ENCODE measurements at places on chromosomes 5 and 9.

GRCh38 chr5:151144275-151144674, 13.3 kb downstream of the ANXA6 start:
- no peak for DNase-seq

GRCh38 chr5:76745670-76746069, 29.7 kb downstream of the F2R start:
- DNase-seq = no peak

DNA sequence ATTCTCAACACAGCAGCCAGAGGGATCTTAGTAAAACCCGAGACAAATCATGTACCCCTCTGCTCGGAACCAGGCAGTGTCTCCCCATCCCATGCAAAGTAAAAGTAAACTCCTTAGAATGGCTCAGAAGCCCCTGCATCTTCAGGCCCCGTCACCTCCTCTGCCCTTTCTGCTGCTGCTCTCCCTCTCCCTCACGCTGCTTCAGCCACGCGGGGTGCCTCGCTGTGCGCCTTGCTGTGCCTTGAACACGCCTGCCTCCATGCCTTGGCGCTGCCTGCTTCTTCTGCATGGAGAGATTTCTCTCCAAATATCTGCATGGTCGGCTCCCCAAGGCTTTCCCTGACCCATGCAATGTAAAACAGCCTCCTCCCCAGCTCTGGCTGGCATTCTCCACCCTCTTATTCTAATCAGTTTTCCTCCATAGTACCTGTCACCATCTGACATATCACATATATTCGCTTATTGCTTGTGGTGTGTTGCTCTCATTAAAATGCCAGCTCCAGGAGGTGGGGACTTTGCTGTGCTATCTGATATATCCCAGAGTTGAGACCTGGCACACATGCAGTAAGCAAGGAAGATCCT, 8.0 kb downstream of the GPRIN1 start:
- DNase-seq = no peak

DNA sequence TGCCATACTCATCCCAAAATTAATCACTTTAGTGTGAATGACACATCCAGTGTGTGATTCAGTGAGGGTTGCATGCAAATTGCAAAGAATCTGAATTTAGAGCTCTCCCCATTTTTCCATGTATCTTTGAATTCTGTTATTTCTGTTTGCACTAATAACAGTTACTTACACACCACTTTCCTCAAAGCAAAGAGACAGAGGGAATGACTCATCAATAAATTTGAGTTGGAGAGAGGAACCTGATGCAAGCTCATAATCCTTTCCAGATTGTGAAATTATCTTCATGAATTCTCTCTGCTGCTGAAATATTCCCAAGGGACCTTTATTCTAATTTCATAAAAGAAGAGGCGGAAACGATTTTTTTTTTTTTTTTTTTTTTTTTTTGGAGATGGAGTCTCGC, 204.8 kb downstream of the CDH9 start:
- DNase-seq = no peak

DNA sequence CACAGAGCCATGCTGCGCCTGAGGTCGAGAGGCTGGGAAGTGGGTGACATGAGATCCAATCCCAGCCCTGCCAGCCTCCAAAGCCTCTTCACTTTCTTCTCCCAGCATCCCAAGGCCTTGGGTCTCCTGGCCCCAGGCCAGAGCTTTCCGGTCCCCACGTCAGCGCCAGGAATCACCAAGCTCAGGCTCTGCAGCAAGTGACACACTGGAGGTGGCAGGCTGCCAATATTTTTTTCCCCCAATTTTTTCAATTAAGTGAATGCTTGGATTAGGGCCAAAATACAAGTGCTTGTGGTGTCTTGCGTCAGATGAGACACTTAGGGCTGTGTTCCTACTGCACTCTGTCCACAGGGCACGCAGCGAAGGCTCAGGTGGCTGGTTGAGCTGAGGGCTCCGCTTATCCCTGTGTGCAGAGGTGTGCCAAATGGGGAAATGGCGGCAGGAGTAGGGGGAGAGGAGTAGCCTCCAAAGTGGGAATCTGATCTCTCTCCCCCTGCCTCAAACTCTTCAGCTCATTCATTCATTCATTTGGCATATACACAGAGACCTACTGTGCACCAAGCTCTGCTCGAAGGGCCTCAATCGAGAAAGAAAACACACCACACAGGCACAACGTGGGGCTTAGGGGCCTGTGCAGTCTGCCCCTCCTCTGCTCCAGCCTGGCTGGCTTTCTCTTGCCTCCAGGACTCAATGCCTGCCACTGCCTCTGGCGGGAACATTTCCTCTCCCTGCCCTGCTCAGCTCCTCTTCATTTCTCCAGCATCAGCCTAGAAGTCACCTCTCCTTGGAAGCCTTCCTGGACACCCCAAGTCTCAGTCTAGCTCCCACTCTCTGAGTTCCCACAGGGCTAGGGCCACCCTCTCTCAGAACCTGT, 16.6 kb downstream of the SH3PXD2B start:
- no peak for DNase-seq

GRCh38 chr9:3419893-3420292, 105.9 kb downstream of the RFX3 start:
- no peak for DNase-seq

DNA sequence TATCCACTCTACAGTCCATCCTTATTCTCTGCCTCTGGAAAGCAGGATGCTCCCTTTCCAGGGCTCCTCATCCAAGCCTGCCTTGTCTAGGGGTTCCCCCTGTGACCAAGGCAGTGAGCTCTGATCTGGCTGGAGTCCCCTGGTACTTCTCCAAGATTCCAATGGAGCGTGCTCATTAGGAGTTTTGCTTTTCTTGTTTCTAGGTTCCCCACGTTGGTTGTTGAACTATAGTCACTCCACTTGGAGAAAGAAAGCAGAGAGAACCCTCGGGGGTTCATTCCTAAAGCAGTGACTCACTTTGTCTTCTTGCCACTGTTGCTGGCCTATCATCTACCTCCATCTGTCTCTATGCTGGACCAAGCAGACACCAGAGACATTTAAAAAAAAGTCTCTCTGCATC, 192.6 kb downstream of the TLE4 start:
- no peak for DNase-seq

DNA sequence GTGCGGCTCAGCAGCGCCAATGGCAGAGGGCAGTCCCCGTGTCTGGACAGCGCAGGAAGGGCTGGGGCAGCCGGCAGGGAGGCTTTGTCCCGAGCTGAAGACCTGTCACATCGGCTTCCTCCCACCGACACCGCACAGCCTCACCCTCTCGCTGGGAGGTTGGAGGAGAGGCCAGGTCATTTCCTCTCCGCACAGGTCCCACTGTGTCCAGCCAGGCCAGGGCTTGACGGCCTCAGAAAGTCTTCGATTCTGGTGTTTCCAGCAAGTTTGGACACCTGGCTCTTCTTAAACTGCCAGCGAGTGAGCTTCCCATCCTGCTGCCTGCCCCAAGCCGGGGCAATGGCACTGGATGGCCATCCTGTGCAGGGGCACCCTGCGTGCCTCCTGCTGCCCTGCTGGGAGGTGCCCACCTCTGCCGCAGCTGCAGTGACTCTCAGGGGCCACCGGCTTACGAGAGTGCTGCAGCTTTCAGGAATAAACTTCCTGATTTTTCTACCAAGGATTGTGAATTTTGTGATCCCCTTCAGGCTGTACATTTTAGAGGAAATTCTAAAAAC, 33.9 kb downstream of the AHRR start:
- DNase-seq = no peak

GRCh38 chr5:123425431-123425830, 2.2 kb upstream of the CEP120 start:
- DNase-seq = no peak

DNA sequence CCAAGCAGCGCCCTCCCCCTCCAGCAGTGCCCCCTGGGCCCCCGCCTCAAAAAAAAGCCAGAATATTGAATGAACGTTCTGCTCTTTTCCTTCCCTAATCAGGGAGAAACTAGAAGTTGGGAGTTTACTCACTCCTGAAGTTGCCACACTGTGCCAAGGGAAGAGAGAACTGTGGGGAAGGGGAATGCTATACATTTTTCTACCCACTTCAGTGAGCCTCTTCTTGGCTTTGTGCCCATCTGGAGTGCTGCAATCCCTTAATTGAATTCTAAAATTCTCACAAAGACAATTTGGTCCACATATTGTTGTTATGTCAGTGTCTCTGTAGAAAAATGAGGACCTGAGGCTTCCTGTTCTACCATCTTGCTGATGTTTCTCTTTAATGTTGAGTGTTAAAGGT, 443.7 kb downstream of the DIRAS2 start:
- DNase-seq = no peak

DNA sequence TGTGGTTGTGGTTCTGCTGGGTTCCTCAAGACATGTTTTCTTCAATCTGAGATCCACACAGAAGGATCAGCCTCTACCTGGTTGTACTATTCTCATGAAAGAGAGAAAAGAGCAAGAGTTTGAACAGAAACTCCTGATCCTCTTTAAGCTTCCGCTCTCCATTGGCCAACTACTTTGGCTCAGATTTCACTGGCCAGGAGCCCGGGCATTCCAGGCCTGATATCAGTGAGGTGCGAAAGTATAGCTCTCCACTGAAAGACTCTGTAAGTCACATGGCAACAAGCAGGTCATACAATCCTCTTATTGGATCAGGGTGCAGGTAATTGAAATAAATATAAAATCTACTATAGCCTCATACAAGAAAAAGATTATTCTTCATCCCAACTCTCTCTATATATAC, 920.5 kb downstream of the TLE4 start:
- no peak for DNase-seq

DNA sequence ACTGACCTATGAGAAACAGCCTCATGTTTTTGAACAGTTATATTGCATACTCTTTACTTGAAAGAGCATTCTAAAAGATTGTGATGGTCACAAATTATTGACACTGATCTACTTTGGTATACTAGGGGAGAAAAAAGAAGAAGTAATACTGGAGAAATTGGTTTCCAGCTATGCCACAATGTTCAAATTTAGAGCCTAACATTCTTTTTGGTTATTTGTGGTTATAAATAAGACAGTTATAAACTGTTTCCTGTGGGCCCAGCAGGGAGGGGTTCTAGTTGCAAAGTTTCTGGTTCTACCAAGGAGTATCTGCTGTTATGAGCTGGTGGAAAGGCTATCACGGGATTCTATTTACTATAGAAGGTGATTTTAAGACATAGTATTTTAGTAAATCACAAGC, 4.8 kb downstream of the CWC27 start:
- no peak for DNase-seq

- DNase-seq = no peak
These were observed 18.3 kb upstream of the IL9 start for GRCh38 chr5:135913713-135914626.

DNA sequence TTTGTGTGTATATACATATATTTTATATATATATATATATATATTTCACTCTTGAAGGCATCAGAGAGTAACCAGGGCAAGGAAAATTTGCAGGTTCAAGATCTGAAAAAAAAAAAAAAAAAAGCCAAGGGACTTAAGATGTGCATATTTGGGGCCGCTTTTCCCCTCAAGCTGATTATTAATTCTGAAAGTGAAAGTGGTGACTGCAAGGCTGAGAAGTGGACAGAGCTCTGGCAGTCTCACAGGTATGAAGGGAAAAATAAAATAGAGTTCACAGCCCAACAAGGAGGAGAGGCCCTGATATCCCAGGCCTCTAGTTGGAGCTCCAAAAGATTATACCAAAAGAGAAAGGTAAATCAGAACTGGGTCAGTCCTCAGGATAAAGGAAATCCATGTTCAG, 234.4 kb upstream of the GAS1 start:
- no peak for DNase-seq

DNA sequence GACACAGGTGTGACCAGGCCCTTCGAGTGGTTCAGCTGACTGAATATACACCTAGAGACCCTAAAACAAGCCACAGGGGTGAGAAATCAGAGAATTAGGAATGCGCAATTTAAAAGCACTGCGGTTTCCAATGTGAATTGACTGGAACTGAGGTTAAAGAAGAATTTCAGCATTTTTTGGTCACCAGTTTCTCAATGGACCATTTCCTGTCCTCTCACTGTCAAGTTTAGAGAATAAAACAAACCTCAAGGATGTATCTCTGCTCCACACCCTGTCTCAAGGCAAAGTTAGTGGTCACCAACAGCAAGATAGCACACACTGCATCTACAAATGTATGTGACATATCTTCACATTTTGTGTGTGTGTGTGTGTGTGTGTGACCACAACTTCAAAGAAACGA, 143.8 kb upstream of the MAP3K1 start:
- DNase-seq = no peak

DNA sequence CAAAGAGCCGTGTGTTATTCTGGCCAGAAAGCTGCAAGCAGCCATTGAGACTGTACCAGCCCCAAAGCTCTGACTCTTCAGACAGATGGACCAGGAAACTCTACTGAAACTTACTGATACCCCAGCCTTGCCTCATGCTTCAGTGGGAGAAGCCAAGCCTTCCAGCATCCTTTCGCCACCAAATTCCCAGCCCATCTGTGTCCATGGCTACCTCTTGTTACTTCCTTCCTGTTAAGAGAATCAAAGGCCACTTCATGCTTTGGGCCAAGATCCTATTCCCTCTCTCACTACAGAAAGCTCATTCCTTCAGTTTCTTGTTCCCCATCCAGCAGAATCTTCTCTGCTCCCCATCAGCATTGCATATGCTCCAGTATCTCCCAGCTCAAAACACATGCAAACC, 46.9 kb upstream of the FREM1 start:
- no peak for DNase-seq

GRCh38 chr9:89956331-89956730, 351.5 kb downstream of the GADD45G start:
- no peak for DNase-seq

- DNase-seq = no peak
These were observed 746 bp upstream of the NPM1 start for GRCh38 chr5:171386861-171387344.
